ENCODE measurements at places on chromosomes 4 and X. TPM values are rescaled to one million over a fixed set of nuclear protein-coding genes. Genes with fewer than 3 reads are reported as not detected.

The TGIF2LX gene
- total RNA-seq, result not detected

GRCh38 chrX:107710617-107711391 lies 64.8 kb downstream of the TSC22D3 start:
- no peaks in the 10 kb centered on the region for H3K27me3 ChIP-seq
- no peak overlapping the region for H3K4me3 ChIP-seq
- DNase-seq, result no peak
- peak overlapping the region; percentile 91 for H3K27ac ChIP-seq

The RIPPLY1 gene
- total RNA-seq, result not detected

DNA sequence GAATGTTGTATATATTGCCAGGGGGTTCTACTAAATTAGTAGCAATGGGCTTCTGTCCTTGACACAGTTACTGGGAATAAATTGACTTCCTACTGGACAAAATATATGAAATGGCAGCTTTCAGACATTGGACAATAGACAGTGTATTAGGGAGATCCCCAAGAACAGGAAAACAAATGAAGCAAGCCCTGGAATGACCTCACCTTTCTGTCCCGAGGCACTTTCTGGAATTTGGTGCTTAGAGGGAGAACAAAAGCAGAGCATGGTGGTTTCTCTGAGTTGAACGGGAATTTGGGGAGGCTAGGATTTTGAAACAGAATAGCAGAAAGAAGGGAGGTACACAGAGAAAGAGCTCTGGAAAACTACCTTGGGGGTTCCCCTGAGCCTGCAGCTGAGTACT lies 187.7 kb upstream of the MAGEB2 start:
- H3K4me1 ChIP-seq, result no peaks in the 10 kb centered on the region
- no peaks in the 10 kb centered on the region for H3K27me3 ChIP-seq
- H3K27ac ChIP-seq, result no peak overlapping the region
- no peaks in the 10 kb centered on the region for H3K36me3 ChIP-seq
- no peak for DNase-seq

GRCh38 chr4:176309772-176310171 lies 10.0 kb upstream of the SPCS3 start:
- no peaks in the 10 kb centered on the region for H3K36me3 ChIP-seq
- no peak overlapping the region for H3K27ac ChIP-seq
- no peaks in the 10 kb centered on the region for H3K4me1 ChIP-seq
- H3K27me3 ChIP-seq, result no peaks in the 10 kb centered on the region
- no peak overlapping the region for H3K4me3 ChIP-seq

DNA sequence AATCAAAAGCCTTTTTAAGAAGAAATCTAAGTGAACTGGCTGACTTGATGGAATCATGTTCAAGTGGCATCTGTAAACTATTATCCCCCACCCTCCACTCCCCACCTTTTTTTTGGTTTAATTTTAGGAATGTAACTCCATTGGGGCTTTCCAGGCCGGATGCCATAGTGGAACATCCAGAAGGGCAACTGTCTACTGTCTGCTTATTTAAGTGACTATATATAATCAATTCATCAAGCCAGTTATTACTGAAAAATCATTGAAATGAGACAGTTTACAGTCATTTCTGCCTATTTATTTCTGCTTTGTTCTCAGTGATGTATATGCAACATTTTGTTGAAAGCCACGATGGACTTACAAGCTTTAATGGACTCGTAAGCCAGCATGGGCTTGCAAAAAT lies 162.3 kb downstream of the STIM2 start:
- H3K4me3 ChIP-seq, result no peak overlapping the region
- H3K27ac ChIP-seq, result no peak overlapping the region
- no peak for DNase-seq
- H3K4me1 ChIP-seq, result no peaks in the 10 kb centered on the region

GRCh38 chrX:13506574-13506973 lies 62.8 kb upstream of the EGFL6 start:
- no peaks in the 10 kb centered on the region for H3K4me1 ChIP-seq
- no peak overlapping the region for H3K4me3 ChIP-seq
- DNase-seq, result no peak
- no peak overlapping the region for H3K27ac ChIP-seq
- no peaks in the 10 kb centered on the region for H3K36me3 ChIP-seq

DNA sequence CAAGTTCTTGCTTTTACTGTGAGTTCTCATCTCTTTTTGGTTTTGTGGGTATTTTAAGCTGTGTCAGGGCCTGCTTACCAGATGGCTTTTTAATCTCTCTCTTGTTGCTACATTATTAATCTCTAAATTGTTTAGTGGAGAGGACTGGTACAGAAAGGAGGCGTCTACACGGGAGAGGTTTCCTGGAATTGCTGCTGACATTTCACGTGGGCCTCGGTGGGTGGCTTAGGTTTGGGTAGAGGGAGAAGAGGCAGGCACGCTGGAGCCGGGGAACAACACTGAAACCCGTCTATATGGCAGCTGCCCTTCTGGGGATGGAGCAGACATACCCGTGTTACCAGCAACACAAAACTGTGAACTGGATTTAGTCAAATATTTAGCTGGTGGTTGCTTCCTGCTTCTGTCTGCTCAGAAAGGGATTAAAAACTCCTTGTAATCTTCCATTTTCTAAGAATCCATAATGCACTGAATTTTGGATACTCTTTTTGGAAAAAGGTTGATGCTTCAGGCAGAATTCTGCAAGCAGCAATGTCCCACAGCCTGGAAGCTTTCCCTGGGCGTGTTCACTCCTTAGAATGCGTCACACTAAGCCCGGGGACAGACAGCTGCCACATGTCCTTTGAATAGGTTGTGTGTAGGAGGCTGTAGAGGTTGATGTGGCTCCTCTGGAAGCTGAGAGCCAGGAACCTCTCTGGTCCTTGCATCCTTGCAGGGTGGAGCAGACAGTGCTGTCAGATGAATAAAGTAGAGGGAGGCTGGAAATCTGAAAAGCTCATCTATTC lies 199.8 kb upstream of the GATB start:
- no peaks in the 10 kb centered on the region for H3K27me3 ChIP-seq
- no peak overlapping the region for H3K4me3 ChIP-seq
- H3K4me1 ChIP-seq, result no peaks in the 10 kb centered on the region
- no peak overlapping the region for H3K27ac ChIP-seq
- DNase-seq, result no peak

The AFF2 gene
- total RNA-seq, result 2.7 TPM

DNA sequence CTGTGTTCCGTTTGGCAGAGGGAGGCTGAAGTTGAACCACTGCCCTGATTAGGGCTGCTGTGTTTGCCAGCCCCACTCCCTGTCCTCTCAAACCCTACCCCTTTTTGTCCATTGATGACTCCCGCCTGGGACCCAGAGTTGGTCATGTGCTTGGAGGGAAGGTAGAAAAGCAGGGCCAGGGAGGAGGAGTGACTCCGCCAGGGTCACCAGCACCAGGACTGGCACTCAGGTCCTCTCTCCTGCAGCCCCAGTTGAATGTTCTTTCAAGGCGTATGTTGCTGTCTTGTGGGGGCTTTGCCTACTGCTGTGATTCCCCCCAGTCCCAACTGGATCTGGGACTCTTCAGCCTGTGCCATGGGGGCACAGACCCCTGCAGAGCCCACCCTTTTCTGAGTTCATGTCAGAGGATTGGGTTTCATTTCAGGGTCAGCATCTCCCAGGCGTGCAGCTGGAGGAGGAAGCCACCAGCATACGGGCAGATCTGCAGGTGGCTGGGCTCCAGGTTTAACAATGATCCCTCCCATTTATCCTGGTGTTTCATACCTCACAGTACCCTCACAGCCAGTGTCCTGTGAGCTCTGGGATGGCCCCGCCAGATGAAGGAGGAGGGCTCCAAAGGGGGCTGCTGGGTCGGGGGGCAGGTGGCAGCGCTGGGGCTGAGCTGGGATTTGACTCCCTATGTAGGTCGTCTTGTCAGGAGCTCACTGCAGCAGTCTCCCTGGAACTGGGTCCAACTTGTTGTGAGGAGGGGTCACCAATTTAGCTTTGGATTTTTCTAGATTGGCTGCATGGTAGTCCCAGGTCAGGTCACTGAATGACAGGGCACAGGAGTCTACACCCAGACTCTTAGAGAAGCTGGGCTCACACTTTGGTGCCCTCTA lies 55.7 kb downstream of the MSX1 start:
- no peak overlapping the region for H3K4me3 ChIP-seq
- no peaks in the 10 kb centered on the region for H3K36me3 ChIP-seq
- no peak for DNase-seq
- H3K4me1 ChIP-seq, result no peaks in the 10 kb centered on the region

GRCh38 chr4:140789759-140790158 lies 33.6 kb upstream of the TBC1D9 start:
- no peaks in the 10 kb centered on the region for H3K4me1 ChIP-seq
- no peaks in the 10 kb centered on the region for H3K36me3 ChIP-seq
- no peak overlapping the region for H3K27ac ChIP-seq
- H3K27me3 ChIP-seq, result no peaks in the 10 kb centered on the region

DNA sequence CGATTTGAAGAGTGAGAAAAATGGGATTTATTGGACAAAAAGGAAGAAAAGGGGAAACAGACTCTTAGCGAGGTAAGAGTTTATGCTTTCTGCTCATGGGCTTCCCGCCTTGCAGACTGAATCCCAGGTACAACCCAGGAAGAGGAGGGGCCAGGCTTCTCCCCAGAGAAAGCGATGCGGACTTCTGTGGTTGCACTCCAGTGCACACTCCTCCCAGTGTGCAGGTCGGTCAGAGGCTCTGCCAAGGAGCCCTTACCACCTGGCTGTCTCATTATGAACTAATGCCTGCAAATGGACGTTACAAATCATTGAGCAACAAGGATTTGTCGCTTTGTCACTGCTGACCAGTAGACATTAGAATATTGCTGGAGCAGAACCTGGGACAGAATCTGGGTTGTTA lies 39.9 kb upstream of the GLRA2 start:
- no peaks in the 10 kb centered on the region for H3K27me3 ChIP-seq
- DNase-seq, result no peak
- no peaks in the 10 kb centered on the region for H3K36me3 ChIP-seq
- H3K4me1 ChIP-seq, result no peaks in the 10 kb centered on the region

GRCh38 chrX:153642051-153642654 lies 4.8 kb upstream of the DUSP9 start:
- H3K36me3 ChIP-seq, result no peaks in the 10 kb centered on the region
- no peaks in the 10 kb centered on the region for H3K27me3 ChIP-seq
- no peaks in the 10 kb centered on the region for H3K4me1 ChIP-seq
- H3K27ac ChIP-seq, result no peak overlapping the region

DNA sequence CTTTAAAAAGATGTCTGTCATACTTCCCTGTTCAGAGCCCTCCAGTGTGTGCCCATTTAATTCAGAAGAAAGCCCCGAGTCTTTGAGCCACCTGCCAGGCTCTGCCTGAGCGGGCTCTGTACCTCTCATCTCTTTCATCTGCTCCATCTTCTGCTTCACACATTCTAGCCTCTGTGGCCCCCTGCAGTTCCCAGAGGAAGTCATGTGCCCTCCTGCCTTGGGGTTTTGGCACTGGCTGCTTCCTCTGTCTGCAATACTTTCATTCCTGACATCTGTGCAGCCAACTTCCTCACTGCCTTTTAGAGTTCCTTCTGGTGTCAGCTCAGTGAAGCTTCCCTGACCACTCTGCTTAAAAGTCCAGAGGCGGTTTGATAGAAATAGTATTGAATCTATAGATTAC lies 6.2 kb upstream of the STK32B start:
- no peaks in the 10 kb centered on the region for H3K4me1 ChIP-seq
- H3K4me3 ChIP-seq, result no peak overlapping the region
- no peak for DNase-seq
- H3K36me3 ChIP-seq, result no peaks in the 10 kb centered on the region
- H3K27me3 ChIP-seq, result no peaks in the 10 kb centered on the region
- no peak overlapping the region for H3K27ac ChIP-seq

GRCh38 chrX:15790769-15791290 lies 546 bp downstream of the ZRSR2 start:
- peak overlapping the region; percentile 49 for H3K27ac ChIP-seq
- no peaks in the 10 kb centered on the region for H3K36me3 ChIP-seq
- no peaks in the 10 kb centered on the region for H3K4me1 ChIP-seq
- H3K4me3 ChIP-seq, result peak overlapping the region; percentile 70
- no peaks in the 10 kb centered on the region for H3K27me3 ChIP-seq

DNA sequence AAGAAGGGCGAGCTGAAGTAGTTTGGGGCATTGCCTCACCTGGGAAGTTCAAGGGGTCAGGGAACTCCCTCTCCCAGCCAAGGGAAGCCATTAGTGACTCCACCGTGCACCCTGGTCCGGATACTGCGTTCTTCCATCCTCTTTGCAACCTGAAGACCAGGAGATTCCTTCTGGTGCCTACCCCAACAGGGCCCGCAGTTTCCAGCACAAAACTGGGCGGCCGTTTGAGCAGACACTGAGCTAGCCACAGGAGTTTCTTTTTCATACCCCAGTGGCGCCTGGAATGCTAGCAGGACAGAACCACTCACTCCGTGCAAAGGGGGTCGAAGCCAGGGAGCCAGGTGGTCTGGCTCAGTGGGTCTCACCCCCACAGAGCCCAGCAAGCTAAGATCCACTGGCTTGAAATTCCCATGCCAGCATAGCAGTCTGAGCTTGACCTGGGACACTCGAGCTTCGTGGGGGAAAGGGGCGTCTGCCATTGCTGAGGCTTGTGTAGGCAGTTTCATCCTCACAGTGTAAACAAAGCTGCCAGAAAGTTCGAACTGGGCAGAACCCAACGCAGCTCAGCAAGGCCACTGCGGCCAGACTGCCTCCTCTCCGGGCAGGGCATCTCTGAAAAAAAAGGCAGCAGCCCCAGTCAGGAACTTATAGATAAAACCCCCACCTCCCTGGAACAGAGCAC lies 1039.4 kb upstream of the IGFBP7 start:
- peak; percentile 51 for DNase-seq
- H3K4me1 ChIP-seq, result no peaks in the 10 kb centered on the region
- no peaks in the 10 kb centered on the region for H3K27me3 ChIP-seq
- H3K4me3 ChIP-seq, result no peak overlapping the region

The AWAT2 gene
- total RNA-seq, result not detected

The FAM184B gene
- total RNA-seq, result not detected

- H3K27ac ChIP-seq, result no peak overlapping the region
- no peaks in the 10 kb centered on the region for H3K4me1 ChIP-seq
- no peak overlapping the region for H3K4me3 ChIP-seq
- no peaks in the 10 kb centered on the region for H3K27me3 ChIP-seq
- no peak for DNase-seq
- no peaks in the 10 kb centered on the region for H3K36me3 ChIP-seq
Observed at GRCh38 chr4:177391287-177391686, 51.0 kb downstream of the AGA start.

DNA sequence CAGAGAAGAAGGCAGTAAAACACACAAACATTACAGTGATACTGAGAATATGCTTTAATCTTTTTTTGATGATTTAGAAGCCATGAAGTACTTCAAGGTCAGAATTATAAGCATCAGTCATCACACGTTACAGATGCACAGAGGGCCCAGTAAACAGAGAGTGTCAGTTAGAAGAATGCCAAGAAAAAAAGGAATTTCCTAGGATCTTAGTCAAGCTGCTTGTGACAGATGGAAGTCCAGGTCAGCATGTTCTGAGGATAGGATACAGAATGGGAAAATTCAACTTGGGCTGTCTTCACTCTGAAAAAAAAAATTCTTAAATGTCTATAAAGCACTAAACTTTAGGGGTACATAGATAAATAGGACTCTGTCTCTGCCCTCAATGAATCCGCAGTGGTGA lies 38.9 kb downstream of the GATB start:
- H3K27ac ChIP-seq, result no peak overlapping the region
- DNase-seq, result no peak
- no peaks in the 10 kb centered on the region for H3K4me1 ChIP-seq
- no peaks in the 10 kb centered on the region for H3K27me3 ChIP-seq
- H3K36me3 ChIP-seq, result no peaks in the 10 kb centered on the region

The PPARGC1A gene
- 2.6 TPM for total RNA-seq
